ENCODE measurements at places on chromosomes 11 and 22. TPM values are rescaled to one million over a fixed set of nuclear protein-coding genes. Genes with fewer than 3 reads are reported as not detected.

GRCh38 chr22:42432818-42433217 is 615 bp upstream of the NFAM1 start:
- DNase-seq: no peak

GRCh38 chr11:10114593-10115404 is 179.2 kb downstream of the SBF2 start:
- no peak for DNase-seq

- DNase-seq: no peak
Observed at GRCh38 chr11:127182586-127183203, 182.1 kb upstream of the KIRREL3 start.

The FIBIN gene
- not detected for total RNA-seq

DNA sequence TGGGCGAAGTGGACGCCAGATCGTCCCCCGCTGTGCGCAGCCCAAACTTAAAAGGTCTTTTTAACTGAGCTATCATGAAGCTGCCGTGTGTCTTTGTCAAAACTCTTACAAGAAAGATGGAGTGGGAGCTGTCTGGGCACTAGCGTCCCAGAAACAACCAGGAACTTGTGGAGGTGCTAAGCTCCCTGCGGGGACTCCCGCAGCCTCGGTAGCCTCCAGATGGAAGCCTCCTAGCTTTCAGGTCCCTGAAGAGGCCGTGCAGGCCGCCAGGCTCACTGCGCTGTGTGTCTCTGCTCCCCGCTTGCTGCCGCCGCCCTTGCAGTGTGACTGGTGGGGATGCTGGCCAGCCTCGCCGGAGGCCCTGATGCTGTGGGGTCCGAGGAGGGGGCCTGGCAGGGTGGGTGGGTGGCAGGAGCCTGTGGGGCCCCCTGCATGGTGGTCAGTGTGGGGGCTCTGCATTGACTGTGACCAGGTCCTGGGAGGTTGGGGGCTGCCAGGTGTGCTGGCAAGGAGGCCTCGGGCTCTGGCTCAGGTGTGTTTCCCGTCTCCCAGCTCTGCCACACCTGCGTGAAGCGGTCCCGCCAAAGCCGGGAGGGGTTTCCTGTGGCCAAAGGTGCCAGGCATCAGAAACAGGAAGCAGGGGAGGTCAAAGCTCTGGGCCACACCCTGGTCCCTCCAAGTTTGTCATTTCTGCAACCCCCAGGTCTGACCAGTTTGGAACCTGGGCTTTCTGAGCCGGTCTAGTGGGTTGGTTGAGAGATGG is 1.2 kb downstream of the TRABD start:
- DNase-seq: peak; percentile 74

GRCh38 chr11:2453436-2453835 is 8.6 kb downstream of the KCNQ1 start:
- DNase-seq: no peak

DNA sequence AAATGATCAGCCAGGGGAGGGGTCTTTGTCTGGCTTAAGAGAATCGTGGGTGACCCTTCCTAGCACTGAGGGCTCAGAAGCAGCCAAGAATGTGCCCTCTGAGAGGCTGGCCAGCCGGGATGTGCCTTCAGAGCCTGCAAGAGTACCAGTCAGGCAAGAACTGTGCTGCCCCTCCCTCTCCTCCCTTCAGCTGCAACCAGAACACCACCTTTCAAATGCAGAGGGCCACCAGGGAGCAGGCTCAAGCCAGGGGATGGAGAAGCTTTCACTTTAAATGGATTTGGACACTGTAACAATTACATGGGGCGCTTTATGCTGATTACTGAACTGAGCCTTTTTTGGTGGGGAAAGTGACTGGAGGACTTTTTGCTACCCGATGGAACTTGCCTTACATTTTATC is 44.9 kb upstream of the TENM4 start:
- no peak for DNase-seq

- DNase-seq: no peak
Observed at GRCh38 chr22:19783586-19784383, 23.2 kb downstream of the TBX1 start.

The OR52N4 gene
- 0.38 TPM for total RNA-seq

DNA sequence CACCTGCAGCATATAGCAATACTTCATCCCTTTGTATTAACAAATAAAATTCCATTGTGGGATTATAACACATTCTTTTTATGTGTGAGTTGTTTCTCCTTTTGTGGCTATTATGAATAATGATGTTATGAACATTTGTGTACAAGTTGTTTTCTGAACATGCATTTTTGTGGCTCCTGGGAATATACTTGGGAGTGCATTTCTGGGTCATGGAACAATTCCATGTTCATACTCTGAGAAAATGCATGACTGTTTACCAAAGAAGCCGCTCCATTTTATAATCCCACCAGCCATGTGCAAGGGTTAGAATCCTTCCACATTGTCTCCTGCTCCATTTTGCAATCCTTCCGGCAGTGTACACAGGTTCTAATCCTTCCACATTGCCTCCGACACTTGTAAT is 713.8 kb downstream of the TBC1D22A start:
- DNase-seq: no peak

DNA sequence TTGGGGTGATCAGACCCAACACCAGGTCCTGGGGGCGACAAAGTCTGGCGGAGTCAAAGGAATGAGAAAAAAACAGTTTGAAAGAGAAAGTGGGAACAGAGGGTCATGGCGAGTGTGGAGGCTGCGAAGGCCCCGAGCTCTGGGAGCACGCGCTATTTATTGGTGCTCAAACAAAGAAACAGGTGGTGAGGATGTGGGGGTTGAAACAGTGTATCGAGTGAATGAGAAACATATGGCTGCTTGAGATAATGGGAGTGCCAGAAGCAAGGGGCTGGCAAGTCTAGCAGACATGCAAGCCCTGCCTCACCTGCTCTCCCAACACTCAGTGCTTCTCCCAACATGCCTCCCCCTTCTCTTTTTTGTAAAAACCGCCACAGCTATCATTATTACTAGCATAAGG is 7.8 kb upstream of the DUSP18 start:
- DNase-seq: no peak

DNA sequence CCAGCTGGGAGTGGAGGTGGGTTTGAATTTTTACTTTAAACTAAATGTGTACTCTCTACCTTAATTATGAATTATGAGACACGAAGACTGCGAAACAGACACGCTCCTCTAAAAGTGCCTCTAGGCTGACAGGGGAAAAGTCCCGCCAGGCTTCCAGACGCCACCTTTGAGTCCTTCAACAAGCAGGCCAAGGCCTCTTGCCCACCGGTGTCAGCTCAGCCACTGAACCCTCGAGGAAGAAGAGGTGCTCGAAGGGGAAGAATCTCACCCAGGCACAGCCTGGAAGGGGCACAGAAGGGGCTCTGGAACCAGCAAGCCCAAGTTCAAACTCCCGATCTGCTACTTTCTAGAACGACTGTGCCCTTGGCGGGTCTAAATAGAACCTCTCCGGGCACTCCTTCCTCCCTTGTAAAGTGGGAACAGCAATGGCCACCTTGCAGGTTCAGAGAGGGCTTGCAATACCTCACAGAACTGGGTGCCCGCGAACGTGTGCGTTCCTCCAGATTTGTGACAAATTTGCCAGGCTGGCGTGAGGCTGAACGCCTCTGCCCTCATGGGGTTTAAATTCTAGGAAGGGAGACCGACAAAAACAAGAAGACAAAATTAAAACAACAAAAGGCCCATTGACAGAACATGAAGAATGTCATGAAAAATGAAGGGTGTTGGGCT is 158.5 kb upstream of the GRK3 start:
- DNase-seq: no peak

DNA sequence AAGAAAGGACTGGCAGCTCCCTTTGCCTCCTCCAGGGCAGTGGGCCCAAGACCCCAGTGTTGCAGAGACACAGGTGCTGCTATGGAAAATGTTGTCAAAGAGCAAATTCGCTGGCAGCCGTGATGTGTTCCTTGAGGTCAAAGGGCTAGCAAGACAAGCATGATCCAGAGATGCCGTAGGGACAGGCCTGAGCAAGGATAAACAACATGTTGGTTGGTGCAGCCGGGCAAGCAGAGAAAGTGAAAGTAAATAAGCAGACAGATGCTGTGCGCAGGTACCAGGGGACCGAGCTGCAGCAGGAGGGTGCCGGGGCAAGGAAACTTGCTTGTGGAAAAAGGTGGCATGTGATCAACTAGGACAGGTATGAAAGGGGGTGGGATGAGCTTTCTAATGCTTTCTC is 125.5 kb upstream of the NECTIN1 start:
- no peak for DNase-seq

DNA sequence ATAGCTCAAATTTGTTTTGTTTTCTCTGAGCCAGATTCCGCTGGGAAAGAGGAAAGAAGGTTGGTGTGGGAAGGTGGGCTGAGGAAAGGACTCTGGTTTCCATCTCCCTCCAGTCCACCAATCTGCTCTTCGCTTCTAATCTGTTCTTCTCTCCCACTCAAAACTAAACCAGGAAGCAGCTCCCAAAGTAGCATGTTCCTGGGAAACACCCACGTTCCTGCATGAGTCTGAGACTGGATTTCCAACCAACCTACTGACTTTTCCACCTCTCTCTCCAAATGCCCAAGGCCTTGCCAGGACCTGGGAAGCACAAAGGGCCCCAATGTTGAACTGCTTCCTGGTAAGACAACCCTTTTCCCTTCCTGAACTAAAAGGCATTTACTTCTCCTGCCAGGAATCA is 110.2 kb downstream of the WT1 start:
- no peak for DNase-seq

The ZNF280B gene
- total RNA-seq: 2.8 TPM

DNA sequence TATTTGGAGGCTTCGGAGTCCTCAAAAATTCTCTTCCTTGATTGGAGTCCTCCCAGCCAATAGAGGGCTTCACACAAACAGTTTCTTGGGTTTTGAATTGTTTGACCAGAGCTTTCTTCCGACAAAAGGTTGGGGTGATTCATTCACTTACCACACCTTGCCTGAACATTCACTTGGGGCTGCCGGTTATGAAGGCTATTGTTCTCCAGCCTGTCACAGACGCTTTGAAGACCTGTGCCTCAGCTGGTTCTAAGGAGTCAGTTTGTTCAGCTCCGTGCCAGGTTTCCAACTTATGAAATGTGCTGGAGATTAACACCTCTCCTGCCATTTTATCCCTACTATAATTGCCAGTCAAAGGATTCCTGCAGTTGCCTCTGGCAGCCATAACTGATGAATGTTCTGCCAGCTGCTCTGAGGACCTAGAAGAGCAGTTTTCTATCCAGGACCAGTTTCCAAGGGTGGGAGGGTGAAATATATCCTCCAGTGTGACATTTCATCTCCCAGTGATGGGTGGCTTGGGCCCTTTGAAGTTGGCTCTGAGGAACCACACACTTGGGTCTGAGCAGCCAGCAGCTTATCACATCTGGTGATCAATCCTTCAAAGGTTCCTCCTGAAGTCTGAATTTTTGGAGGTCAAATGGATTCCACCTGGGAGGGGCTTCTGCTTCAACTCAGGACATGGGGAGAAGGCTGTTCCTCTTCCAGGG is 31.4 kb downstream of the LIMK2 start:
- DNase-seq: no peak

The PANX2 gene
- total RNA-seq: 1.4 TPM

The CNGA4 gene
- not detected for total RNA-seq

DNA sequence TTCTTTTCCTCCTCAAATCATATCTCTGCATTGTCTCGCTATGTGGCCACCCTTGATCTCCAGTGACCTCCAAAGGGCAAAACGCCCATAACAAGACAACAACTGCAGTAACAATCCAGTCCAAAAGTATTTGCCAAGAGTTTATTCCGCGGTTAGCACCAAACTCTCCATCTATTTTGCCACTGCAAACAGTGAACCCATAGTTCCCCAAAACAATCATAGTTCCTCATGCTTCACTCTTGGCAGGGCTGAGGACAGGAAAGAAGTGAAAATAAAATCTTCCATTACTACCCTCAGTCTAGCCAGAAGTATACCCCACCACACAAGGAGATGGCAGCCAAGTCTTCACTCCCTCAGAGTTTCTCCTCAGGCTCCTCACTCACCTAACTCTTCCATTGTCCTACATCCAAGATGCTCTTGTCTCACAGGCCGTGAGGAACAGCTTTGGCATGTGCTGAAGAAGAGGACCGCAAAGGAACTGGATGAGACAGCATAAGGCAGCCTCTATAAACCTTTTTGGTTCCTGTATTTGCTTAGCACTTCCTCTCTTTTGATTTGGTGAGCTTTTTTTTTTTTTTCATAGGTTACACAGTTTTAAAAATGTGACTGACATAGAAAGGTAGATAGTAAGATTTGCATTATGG is at the start of gene LPXN:
Gene LPXN, minus strand, starts transcription at position 480 of the 644 bp plus-strand sequence. Its CDS starts 84 bp downstream, at position 396.
- DNase-seq: peak; percentile 87

The NTM gene
- not detected for total RNA-seq

DNA sequence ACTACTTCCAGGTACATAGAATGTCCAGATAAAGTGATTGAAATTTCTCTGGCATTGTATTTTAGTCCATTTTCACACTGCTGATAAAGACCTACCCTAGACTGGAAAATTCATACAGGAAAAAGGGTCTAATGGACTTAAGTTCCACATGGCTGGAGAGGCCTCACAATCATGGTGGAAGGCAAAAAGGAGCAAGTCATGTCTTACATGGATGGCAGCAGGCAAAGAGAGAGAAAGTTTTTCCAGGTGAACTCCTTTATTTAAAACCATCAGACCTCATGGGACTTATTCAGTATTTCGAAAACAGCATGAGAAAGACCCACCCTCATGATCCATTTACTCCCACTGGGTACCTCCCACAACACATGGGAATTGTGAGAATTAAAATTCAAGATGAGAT is 1359.7 kb upstream of the RAG2 start:
- DNase-seq: no peak

DNA sequence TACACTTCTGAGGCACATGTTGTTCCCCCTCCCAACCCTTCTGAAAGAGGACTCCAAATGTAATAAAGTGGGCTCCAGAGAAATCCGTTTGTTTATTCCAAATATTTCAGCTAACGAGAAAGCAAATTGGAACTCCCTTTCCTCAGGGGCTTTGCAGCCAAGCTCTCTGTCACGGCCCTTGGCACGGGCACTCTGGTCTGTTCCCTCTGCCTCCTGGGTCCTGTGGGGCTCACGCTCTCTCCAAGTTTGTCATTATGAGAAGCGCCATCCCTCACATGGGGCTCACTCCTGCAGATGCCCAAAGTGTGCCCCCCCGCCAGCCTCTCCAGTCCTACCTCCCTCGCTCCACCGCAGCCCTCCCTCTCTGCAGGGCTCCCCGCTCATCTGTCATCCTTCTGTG is 125.4 kb upstream of the POU2AF2 start:
- no peak for DNase-seq

The ANO9 gene
- total RNA-seq: 36.9 TPM

The MPPED2 gene
- total RNA-seq: not detected

Measured in activated CD4-positive, alpha-beta T cell treated with anti-CD3 and anti-CD28 coated beads, Interleukin-2, amount 10 ng/mL, durations not matched to agents 24 days and 14 days (primary cell).